B cell (primary cell): ENCODE measurements at places on chromosomes 7 and 10.

- H3K27ac ChIP-seq, result no peak overlapping the region
- no peaks in the 10 kb centered on the region for H3K36me3 ChIP-seq
- no peaks in the 10 kb centered on the region for H3K27me3 ChIP-seq
- no peak for DNase-seq
Measured at GRCh38 chr10:33244354-33244967, 90.0 kb downstream of the NRP1 start.

- peak; percentile 43 for DNase-seq
- H3K4me3 ChIP-seq, result no peak overlapping the region
- no peaks in the 10 kb centered on the region for H3K36me3 ChIP-seq
- H3K27ac ChIP-seq, result no peak overlapping the region
Measured at GRCh38 chr10:24882047-24882698, 70.2 kb downstream of the PRTFDC1 start.

GRCh38 chr7:101913851-101914250, 96.4 kb downstream of the CUX1 start:
- no peaks in the 10 kb centered on the region for H3K27me3 ChIP-seq
- no peak overlapping the region for H3K4me3 ChIP-seq
- H3K4me1 ChIP-seq, result no peaks in the 10 kb centered on the region
- H3K27ac ChIP-seq, result no peak overlapping the region
- no peak for DNase-seq
- H3K36me3 ChIP-seq, result no peaks in the 10 kb centered on the region

- H3K27me3 ChIP-seq, result no peaks in the 10 kb centered on the region
- peak overlapping the region; percentile 85 for H3K27ac ChIP-seq
- H3K4me3 ChIP-seq, result no peak overlapping the region
- H3K4me1 ChIP-seq, result peaks cover 97% of the 10 kb centered on the region
- H3K36me3 ChIP-seq, result peaks cover 3% of the 10 kb centered on the region
Measured at GRCh38 chr7:50333221-50333651, 28.7 kb downstream of the IKZF1 start.

- peaks cover 9% of the 10 kb centered on the region for H3K4me1 ChIP-seq
- no peaks in the 10 kb centered on the region for H3K27me3 ChIP-seq
- no peak overlapping the region for H3K4me3 ChIP-seq
- no peak for DNase-seq
- no peak overlapping the region for H3K27ac ChIP-seq
Measured at GRCh38 chr7:149850716-149851115, 12.5 kb downstream of the ZNF862 start.

DNA sequence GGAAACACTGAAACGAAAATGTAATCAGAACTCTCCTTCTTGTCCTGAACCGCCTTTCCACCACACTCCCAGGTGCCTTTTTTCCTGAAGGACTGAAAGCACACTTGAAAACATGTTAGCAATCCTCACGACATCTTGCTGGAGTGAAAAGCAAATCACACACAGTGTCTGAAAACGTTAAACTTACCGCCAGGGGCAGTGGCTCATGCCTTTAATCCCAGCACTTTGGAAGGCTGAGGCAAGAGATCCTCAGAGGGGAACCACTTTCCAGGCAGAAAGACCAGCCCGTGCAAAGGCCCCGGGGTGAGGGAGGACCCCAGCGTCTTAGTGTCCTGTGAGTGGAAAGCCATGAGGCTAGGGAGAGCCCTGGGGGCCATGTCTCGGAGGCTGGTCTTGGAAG, 210.4 kb downstream of the PRPF18 start:
- H3K27me3 ChIP-seq, result no peaks in the 10 kb centered on the region
- no peak overlapping the region for H3K4me3 ChIP-seq
- DNase-seq, result no peak

DNA sequence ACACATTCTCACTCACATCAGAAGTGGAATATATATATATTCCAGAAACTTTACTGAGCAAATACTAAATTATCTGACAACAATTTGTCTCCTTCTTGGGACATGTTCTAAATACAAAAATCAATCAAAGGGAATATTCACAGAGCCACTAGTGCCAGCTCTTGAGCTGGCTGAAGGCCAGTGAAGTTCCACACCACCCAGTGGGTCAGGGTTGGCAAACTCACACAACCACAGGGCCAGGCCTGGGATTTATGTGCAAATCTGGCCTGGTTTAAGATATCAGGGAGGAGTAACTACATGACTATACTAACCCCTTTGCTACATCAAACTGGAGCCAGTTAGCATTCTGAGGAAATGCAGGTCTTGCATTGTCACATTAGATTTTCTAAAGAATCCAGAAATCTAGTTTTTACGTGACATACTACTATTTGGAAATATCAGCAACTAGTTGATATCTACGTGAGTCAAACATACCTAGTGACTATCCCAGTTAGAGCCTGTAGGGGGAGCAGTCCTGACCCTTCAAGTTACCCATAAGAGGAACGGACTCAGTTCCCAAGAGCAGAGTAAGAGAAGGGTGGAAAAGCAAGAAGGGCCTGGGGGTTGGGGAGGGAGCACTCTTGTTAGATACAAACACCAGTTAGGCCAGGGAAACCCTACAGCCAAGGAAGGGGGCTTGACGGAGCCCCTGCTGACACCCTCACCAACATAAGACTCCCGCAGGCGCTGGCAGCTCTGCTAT, 600.4 kb downstream of the KCNMA1 start:
- H3K27me3 ChIP-seq, result no peaks in the 10 kb centered on the region
- no peak for DNase-seq
- H3K27ac ChIP-seq, result no peak overlapping the region
- H3K4me1 ChIP-seq, result no peaks in the 10 kb centered on the region

GRCh38 chr7:5117095-5117970, 71.7 kb downstream of the RBAK start:
- no peaks in the 10 kb centered on the region for H3K4me1 ChIP-seq
- H3K4me3 ChIP-seq, result no peak overlapping the region
- no peak overlapping the region for H3K27ac ChIP-seq
- no peaks in the 10 kb centered on the region for H3K27me3 ChIP-seq
- H3K36me3 ChIP-seq, result no peaks in the 10 kb centered on the region

GRCh38 chr10:101236376-101237080, 7.3 kb upstream of the LBX1 start:
- no peak overlapping the region for H3K4me3 ChIP-seq
- peak; percentile 62 for DNase-seq
- no peaks in the 10 kb centered on the region for H3K36me3 ChIP-seq
- peaks cover 39% of the 10 kb centered on the region for H3K4me1 ChIP-seq

DNA sequence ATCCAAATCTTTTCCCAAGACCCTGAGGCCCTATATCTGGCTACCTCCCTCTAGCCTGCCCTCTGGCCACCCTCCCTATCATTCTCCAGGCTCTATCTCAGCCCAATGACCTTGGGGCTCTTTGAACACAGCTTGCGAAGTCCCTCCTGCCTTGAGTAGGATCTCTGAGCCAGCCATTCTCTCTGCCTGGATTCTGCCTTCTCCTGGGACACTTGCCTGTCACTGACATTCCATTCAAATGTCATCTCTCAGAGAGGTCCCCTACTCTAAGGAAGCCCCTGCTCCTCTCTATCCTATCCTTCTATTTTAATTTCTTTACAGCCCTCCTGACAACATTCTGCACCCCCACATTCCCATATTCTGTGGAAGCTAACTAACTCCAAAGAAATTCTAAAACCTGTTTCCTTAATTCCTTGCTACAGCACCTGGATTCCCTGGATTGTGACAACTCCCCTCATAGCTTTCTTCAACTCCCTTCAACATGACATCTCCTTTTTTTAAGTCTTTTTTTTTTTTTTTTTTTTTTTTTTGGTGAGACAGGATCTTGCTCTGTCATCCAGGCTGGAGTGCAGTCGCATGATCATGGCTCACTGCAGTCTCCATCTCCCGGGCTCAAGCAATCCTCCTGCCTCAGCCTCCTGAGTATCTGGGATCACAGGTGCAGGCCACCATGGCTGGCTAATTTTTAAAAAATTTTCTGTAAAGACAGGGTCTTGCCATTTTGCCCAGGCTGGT, 81.0 kb upstream of the ASAH2 start:
- peaks cover 15% of the 10 kb centered on the region for H3K4me1 ChIP-seq
- DNase-seq, result no peak
- no peaks in the 10 kb centered on the region for H3K36me3 ChIP-seq

DNA sequence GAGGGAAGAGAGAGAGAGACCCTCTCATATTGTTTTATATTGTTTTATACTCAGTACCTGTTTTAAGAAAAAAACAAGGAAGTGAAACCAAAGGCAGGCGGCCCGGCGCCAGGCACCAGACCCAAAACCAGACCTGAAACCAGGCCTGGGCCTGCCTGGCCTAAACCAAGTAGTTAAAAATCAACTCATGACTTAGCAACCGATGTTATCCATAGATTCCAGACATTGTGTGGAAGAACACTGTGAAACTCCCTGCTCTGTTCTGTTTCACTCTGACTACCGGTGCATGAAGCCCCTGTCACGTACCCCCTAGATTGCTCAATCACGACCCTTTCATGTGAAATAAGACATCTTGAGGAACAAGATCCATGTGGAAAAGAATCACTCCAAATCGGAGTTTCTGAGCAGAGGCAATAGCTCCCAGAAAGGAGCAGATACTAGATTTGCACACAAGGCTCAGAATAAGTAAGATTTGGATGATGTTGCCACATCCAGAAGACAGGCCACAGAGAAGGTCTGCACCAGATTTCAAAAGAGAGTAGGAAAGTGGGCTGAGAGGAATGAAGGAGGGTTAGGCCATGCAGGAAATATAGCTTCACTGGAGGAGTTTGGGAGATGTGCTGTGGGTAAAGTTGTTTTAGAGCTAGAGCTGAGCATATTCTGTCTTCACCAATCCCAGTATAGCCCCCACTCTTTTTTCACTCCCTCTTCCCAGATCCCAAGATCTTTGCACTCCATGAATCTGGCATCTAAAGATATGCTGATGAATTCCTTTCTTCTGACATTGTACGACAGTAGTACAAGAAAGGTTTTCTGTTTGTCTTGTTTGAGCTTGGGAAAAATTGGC, 8.8 kb upstream of the ZNF248 start:
- H3K4me3 ChIP-seq, result no peak overlapping the region
- peak; percentile 76 for DNase-seq
- H3K36me3 ChIP-seq, result no peaks in the 10 kb centered on the region
- H3K4me1 ChIP-seq, result peaks cover 11% of the 10 kb centered on the region

DNA sequence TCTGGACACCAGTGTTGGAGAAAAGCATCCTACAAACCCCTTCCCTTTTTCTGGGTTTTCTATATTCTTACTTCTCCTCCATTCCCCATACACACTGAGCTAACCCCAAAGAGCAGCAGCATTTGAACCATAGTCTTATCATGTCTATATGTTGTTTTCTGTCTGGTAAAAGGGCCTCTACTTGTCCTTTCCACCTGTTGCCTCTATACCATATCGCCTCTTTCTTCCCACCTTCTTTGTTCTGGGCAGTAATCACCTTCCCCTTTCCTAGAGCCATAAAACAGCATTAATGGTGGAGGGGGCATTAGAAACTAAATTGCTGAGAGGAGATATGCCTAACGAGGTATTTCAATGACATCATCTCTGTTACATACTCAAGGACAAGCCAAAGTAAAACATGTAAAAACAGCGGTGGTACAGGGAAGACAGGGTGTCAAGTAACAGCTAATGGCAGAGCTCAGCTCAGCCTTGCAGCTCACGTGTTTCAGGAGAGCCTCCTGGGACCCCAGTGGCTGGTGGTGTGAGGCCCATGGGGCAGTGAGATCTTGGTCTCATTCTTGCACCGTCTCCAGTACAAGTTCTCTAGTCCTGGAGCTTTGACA, 20.6 kb downstream of the NPY start:
- no peaks in the 10 kb centered on the region for H3K27me3 ChIP-seq
- H3K36me3 ChIP-seq, result no peaks in the 10 kb centered on the region
- H3K4me1 ChIP-seq, result no peaks in the 10 kb centered on the region

GRCh38 chr10:75866300-75866625, 434.8 kb downstream of the LRMDA start:
- no peak for DNase-seq
- no peaks in the 10 kb centered on the region for H3K36me3 ChIP-seq
- H3K4me1 ChIP-seq, result no peaks in the 10 kb centered on the region
- no peak overlapping the region for H3K27ac ChIP-seq

- H3K4me3 ChIP-seq, result no peak overlapping the region
- peaks cover 3% of the 10 kb centered on the region for H3K36me3 ChIP-seq
- no peaks in the 10 kb centered on the region for H3K27me3 ChIP-seq
- peaks cover 16% of the 10 kb centered on the region for H3K4me1 ChIP-seq
- no peak for DNase-seq
Measured at GRCh38 chr10:102633287-102633686, 11.0 kb upstream of the TRIM8 start.

DNA sequence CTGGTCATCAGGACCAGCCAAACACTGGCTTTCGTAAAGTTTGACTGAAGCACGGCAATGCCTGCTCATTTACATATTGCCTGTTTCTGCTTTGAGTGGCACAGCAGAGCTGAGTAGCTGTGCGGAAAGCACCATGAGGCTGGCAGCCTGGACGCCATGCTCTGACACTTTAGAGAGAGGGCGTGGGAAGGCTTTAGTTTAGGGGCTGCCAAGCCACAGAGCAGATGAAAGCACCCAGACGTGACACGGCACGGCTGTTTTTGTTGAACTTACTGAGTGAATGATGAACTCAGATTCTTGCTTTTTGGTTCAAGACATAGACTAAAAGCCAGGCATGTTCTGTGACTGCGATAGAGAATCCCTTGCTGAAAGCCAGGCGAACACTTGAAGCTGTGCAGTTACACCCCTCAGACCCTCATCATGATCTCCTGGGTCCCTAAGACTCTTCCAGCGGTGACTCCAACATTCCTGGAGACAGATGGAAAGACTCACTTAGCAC, 182.1 kb downstream of the ZMYND11 start:
- H3K27ac ChIP-seq, result peak overlapping the region; percentile 89
- DNase-seq, result peak; percentile 91
- no peaks in the 10 kb centered on the region for H3K27me3 ChIP-seq
- peak overlapping the region; percentile 9 for H3K4me3 ChIP-seq
- H3K4me1 ChIP-seq, result peaks cover 58% of the 10 kb centered on the region

DNA sequence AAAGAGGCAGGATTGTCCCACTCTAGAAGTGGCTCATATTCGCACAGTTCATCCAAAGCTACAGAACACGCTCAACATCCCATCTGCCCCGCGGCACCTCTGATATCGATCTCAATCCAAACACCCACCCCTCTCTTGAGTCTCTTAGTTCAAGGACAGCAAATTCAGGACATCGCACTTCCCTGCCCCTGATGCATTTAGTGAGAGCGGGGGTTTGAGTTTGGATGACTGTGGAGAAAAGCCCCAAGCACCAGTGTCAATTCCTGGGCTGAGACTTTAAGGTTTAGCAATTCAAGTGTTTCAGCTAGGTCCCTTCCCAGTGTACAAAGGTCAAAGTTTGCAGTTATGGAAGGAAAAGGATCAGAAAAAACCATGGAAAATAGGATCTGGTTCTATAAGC, 166.2 kb downstream of the LYZL1 start:
- H3K27ac ChIP-seq, result no peak overlapping the region
- H3K27me3 ChIP-seq, result no peaks in the 10 kb centered on the region
- H3K4me3 ChIP-seq, result no peak overlapping the region
- no peak for DNase-seq

- H3K4me3 ChIP-seq, result no peak overlapping the region
- no peaks in the 10 kb centered on the region for H3K27me3 ChIP-seq
- no peak for DNase-seq
- no peaks in the 10 kb centered on the region for H3K36me3 ChIP-seq
- H3K27ac ChIP-seq, result no peak overlapping the region
- H3K4me1 ChIP-seq, result no peaks in the 10 kb centered on the region
Measured at GRCh38 chr10:24457661-24458318, 248.9 kb downstream of the KIAA1217 start.
